ENCODE measurements at places on chromosomes 4 and X.

GRCh38 chrX:154412468-154412867 is 1.1 kb downstream of the TAFAZZIN start:
- DNase-seq: no peak

DNA sequence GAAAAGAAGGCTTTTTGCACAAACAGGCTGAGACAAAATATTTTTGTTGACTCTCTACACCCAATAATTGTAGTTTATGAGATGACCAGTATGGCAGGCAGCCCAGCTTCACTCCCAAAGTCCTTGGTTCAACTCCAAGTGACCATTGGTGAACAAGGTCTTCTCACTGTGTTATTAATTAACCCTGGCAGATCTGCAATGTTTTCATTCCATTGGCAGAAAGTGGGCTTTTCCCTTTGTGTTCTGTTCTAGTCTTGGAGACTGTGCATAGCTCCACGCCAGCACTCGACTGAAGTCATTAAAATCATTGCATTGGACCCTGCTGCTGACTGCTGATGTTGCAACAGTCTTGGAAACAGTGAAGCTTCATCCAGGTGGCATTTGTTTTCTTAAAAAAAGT is 277.3 kb upstream of the HAND2 start:
- no peak for DNase-seq

- DNase-seq: no peak
Observed at GRCh38 chr4:121510341-121510874, 129.6 kb upstream of the QRFPR start.

- no peak for DNase-seq
Observed at GRCh38 chr4:7351014-7351413, 83.7 kb downstream of the PSAPL1 start.

GRCh38 chrX:16199343-16199742 is 32.1 kb downstream of the MAGEB17 start:
- no peak for DNase-seq

DNA sequence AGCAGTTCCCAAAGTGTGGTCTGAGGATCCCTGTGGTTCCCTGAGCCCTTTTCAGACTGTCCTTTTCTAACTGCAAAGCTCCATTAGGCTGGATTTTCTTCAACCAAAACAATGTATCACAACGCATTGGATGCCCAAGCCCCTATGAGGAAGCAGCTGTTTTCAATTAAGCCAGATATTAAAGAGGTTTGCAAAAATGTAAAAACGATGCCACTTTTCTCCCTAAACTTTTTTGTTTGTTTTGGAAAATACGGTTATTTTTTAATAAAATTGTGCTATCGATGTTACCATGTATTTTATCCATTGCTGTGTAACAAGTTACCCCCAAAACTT is 170.4 kb upstream of the BCOR start:
- no peak for DNase-seq

DNA sequence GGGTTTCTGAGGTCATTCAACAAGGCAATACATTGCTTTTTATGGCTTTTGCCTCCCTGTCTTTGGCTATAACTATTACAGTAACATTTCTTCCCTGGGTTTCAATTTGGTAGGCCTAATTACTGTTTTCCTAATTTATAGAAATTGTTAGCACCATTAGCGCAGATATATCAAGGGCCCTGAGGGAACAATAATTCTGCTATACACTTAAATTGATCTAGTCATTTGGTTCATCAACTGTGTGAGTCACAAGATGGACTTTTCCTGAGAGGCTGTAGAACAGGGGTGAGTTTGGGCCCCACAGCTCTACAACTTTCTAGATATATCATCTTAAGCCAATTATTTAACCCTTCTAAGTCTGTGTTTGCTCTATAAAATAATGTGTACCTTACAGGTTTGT is 107.9 kb downstream of the COMMD8 start:
- DNase-seq: no peak

- DNase-seq: no peak
Observed at GRCh38 chr4:147134536-147135210, 189.0 kb upstream of the TTC29 start.

Measured in SW 1271 (cell line).